Activated naive CD4-positive, alpha-beta T cell treated with anti-CD3 and anti-CD28 coated beads, Interleukin-2, amount 50 U/mL, for 16 hours (primary cell): ENCODE measurements at places on chromosomes 6 and 20.

- no peak for DNase-seq
Measured at GRCh38 chr20:14773486-14773885, 436.1 kb upstream of the FLRT3 start.

GRCh38 chr20:19947611-19948264, 69.4 kb upstream of the NAA20 start:
- no peak for DNase-seq

- no peak for DNase-seq
Measured at GRCh38 chr6:152094992-152095592, 287.6 kb downstream of the ESR1 start.

DNA sequence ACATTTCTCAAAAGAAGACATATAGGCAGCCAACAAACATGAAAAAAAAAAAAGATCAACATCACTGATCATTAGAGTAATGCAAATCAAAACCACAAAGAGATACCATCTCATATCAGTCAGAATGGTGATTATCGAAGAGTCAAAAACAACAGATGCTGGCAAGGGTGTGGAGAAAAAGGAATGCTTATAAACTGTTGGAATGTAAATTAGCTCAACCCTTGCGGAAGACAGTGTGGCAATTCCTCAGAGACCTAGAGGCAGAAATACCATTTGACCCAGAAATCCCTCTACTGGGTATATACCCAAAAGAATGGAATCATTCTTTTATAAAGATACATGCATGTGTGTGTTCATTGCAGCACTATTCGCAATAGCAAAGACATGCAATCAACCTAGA, 303.8 kb upstream of the THEMIS start:
- no peak for DNase-seq

GRCh38 chr6:52328303-52328662, 33.7 kb upstream of the PAQR8 start:
- DNase-seq = no peak

GRCh38 chr6:111265842-111266241, 178.5 kb downstream of the SLC16A10 start:
- no peak for DNase-seq

- no peak for DNase-seq
Measured at GRCh38 chr6:17504005-17504404, 96.1 kb upstream of the FAM8A1 start.

DNA sequence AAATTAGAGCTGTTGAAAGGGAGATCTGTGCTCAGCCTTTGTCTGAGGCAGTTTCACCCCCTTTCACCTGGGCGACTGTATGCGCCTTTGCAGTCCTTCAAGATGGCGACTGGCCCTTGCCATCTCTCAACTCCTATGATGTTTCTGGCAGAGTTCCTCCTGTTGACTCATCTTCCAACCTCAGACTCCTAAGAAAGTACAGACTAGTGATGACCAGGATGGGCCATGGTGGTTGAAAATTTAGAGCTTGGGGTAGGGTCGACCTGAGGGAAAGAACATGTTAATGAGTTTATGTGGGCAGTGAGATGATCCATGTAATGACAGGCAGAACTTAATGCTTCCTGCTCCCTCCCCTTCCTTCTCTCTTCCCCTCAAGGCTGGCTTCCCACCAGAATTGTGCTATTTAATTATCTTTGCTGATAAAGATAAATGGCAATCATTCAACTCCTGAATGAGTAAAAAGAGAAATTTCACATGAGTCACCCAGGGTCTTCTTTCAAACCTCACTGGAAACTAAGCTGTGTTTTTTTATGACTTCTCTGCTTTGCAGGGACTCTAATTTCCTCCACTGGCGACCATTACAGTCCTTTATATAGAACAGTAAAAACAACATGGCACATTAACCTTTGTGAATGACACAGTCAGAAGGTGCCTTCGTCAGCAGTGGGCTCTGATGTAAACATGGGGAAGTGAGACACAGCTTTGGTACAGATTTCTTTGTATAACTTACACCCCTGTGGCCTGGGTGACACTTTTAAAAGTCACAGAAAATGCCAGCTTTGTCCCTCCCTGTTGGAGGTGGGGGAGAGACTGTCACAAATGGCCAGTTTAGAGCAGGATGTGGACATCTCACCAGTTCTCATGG, 103.5 kb downstream of the SCP2D1 start:
- no peak for DNase-seq

DNA sequence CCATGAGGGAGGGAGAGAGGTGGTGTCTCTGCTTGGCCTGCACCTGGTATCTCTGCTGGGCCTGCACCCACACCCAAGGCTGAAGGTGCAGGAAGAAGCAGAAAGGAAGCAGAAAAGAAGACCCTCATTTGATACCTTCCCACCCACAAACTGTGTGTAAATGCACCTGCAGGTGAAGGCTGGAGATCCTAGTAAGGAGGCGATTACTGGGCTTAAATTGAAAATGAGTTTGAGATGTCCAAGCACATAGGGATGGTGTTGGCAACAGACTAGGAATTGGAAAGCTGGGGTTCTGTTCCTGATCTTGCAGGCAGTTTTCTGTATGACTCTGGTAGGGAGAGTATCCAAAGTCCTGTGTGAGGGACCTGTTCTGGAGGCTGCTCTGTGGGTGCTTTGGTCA, 74.7 kb downstream of the LYRM2 start:
- DNase-seq = no peak

- no peak for DNase-seq
Measured at GRCh38 chr6:128303870-128304269, 216.5 kb downstream of the PTPRK start.

DNA sequence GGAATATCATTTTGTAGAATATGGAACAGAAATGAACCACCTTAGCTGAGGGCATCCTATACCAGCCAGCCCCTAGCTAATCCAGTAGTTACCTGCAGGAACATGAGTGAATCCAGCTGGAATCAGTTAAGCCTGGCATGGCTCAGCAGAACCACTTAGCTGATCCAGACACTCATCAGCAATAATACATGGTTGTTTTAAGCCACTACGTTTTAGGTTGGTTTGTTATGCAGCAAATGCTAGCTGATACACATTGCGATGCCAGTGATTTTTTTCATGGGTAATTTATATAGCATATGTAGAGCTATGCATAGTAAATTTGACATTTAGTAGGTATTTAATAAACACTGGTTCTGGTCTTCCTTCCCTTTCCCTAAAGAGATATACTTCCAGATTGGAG, 201.9 kb upstream of the JAG1 start:
- DNase-seq = no peak

DNA sequence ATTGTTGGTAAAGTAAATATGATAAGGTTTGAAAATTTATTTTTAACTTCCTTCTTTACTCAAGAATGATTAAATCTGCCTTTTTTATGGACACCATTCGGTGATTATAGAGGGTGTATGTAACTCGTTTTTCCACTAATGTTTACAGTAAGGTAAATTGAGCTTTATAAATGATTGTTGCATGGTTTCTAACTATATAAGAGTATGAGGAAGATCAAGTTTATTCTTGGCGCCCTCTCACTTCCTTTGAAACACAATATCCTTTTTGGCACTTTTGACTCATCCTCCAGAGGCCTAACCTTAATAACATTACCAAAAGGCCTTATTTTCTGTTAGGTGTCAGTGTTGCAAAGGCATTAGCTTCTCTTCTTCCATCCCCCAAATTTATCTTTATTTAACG, 41.8 kb upstream of the MTRF1L start:
- DNase-seq = no peak

- DNase-seq = no peak
Measured at GRCh38 chr6:105805501-105806023, 280.6 kb upstream of the PRDM1 start.

GRCh38 chr6:107715550-107716321, 108.4 kb downstream of the SCML4 start:
- DNase-seq = no peak

GRCh38 chr6:82624251-82624650, 260.6 kb downstream of the TPBG start:
- DNase-seq = no peak

DNA sequence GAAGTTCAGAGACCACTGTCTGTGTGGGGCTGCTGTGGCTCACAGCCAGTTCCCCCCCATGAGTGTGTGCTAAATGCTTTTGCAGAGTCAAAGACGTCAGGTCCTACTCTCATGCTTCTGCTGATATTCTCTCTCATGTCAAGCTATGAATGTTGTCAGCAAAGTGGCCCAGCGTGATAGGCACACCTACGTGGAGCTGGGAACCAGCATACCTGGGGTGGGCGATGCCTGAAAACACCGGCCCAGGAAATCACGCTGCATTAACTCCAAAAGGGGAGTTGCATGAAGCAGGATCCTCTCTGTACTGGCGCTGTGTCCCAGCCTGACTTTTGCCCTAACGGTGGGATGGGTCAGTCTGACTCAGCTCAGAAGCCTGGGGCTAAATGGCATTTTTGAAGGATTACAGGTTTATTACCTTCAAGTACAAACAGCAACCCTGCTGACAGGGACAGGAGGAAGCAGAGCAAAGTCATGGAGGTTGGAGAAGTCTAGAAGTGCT, 9.0 kb upstream of the MRPS10 start:
- no peak for DNase-seq

DNA sequence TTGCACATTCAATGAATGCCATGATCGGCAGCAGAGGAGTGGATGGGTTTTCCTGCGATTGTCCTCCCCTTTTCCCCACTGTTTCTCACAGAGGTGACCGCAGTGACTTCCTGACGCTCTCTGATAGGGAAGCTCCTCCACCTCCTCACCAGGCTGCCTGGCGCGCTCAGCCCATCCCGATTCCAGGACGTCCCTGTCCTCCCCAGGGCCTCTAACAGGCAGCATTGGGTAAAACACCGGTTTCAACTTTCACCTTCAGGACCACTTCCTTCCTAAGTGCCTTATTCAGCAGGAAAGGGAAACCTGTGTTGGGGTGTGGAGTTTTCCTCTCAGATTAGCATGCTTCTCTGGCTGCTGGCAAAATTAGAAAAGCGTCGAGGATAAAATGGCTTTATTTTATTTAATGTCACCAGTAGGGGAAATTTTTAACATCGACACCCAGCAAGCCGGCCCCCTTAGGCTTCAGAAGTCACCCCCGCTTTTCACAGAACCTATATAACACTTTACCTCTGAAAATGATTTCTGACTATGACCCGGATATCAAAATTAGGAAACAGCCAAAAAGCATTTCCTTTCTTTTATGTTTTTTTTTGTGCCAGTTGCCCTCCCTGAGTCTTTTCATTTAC, 570.4 kb upstream of the GJE1 start:
- no peak for DNase-seq

GRCh38 chr6:75458895-75459294, 34.7 kb downstream of the FILIP1 start:
- DNase-seq = no peak

GRCh38 chr20:20734475-20734948, 22.1 kb upstream of the RALGAPA2 start:
- DNase-seq = no peak

GRCh38 chr6:46730921-46731461, 4.2 kb downstream of the PLA2G7 start:
- no peak for DNase-seq

DNA sequence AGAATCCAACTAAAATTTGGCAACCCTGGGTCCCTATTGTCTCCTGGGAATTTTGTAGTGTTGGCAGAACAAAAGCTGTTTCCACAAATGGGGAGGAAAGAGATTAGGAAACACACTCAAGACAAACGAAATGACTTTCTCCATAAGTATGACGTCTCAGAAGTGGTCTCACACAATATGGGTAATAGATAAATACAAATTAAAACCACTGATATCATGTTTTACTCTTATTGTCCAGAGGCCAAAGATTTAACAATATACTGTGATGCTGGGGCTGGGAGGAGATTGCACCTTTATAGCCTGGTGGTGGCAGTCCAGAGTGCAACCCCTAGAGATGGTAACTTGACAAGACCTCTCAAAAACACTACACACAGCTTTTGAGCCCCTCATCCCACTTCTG, 18.6 kb downstream of the FKBP1A start:
- no peak for DNase-seq

DNA sequence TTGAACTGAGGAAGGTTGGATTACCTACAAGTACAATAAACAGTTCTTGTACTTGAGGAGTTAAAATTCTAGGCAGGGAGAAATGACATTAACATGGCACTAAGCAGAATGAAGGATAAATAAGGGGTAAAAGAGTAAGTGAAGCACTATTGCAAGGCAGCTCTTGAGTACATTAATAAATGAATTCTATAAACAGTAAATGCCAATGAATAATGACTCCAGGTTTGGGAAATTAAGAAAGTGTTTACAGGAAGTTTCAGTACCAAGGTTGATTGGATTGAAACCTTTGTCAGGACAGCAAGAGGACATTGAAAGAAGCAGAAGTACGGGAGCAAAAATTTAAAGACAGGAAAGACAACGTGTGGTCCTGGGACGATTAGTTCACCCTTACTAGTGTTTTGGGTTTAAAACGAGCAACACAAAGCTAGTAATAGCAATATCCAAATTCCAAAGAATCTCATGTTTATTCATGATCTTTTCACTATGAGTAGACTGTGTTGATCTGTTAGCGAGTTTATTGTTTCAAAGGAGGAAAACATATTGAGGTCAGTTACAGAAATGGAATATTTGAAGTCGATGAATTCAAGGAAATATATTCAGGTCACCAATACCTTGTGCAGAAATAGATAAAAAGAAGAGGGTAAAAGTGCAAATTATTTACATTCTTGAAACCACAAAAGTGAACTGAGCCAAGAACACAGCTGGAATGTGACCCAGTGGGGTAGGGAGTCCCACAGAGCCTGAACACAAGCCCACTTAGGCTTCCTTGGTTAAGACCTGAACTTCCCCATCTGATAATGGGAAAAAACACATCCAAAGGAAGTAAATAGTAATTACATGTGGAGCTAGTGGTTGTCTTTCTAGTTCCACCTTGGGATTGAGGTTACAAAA, 80.8 kb downstream of the MKKS start:
- DNase-seq = no peak

- no peak for DNase-seq
Measured at GRCh38 chr6:8170754-8171153, 68.4 kb upstream of the EEF1E1 start.

- DNase-seq = no peak
Measured at GRCh38 chr20:31838646-31839292, 6.6 kb downstream of the FOXS1 start.
